Hippocampal formation (tissue), 2 donors: ENCODE measurements at places on chromosomes 5 and 9.
A peak's percentile ranks its signal among the peaks of the same experiment; 100 is the strongest.

GRCh38 chr5:43033841-43034590 lies 6.1 kb downstream of the ANXA2R start:
- no peak for DNase-seq

GRCh38 chr5:52148679-52149078 lies 639.0 kb upstream of the ITGA1 start:
- no peak for DNase-seq

GRCh38 chr5:107126341-107126740 lies 544.4 kb downstream of the EFNA5 start:
- no peak for DNase-seq

- no peak for DNase-seq
Measured at GRCh38 chr5:155953335-155953734, 373.6 kb upstream of the SGCD start.

GRCh38 chr5:10999714-11000113 lies 238.7 kb upstream of the DAP start:
- DNase-seq, result no peak

GRCh38 chr5:103674739-103675138 lies 112.2 kb upstream of the NUDT12 start:
- no peak for DNase-seq

DNA sequence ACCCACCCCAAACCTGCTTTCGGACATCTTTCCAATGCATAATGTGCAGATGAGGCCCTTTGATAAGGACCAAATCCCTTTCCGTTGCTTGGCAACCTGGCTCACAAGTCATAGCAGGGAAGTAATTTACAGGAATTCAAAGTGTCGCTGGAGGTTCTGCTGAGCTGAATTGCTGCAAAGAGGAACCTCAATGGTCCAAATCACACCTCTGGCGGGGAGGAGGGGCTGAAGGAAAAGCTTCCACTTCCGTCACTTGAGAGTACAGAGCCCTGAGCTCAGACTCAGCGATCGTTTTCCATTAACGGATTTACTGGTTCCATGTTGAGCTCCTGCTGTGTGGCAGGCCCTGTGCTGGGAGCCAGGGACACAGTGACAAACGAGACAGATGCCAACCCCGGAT lies 99.3 kb downstream of the KCNIP1 start:
- DNase-seq, result no peak

- DNase-seq, result no peak
Measured at GRCh38 chr5:74310386-74310785, 330.1 kb downstream of the ENC1 start.

DNA sequence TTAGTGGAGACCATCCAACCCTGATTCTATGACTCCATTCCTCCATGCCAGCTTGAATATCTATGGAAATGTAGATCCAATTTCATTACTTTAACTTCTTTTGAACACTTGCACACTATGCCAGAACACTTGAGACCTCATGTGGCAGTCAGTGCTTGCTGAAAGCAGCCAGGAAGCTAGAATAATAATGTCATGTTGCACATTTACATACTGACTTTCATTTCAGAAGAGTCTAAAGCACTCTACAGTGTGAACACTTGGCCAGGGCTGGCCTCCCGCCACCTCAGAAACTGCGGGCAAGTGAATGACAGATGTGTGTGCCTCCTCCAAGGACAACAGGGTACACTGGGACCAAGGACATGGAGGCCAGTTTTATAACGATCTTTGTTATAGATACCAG lies 97.3 kb downstream of the SLF1 start:
- DNase-seq, result no peak

- peak; percentile 84 for DNase-seq
Measured at GRCh38 chr5:134466241-134467069, 54.8 kb upstream of the CDKN2AIPNL start.

DNA sequence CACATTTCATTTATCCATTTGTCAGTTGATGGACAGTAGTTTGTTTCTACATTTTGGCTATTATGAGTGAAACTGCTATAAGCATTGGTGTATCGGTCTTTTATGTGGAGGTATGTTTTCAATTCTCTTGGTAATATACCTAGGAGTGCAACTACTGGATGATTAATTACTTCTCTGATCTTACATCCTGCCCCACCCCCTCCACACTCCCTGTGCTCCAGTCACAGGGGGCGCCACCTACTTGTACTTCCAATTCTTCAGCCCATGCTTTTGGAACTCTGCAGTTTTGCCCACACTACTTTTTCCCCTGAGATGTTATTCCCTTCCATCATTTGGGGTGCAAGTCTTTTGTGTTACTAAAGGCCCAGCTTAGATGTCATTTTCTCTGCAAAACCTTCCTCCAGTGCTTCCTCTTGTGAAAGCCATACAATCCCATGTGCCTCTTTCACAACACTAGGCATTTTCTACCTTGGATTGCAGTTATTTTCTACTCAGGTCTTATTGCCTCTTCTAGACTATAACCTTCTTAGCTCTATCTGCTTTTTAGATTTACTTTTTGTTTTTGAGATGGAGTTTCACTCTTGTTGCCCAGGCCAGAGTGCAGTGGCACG lies 42.1 kb downstream of the SEC61B start:
- DNase-seq, result no peak

DNA sequence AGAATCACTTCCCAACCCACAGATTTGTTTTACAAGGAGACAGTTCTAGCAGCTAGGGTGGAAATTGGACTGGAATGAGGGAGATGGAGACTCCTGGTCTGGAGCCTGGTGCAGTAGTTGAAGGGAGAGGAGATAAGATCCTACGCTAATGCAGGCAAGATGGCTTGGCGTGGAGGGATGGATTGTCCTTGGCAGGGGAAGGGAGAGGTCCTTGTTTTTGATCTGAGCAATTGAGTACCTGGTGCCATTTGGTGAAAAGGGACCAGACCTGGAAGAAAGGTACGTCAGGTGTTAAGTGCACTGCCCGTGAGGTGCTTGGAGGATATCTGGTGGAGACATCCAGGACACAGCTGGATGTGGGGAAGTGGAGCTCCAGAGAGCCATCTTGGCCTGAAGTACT lies 35.7 kb downstream of the ANGPTL2 start:
- DNase-seq, result no peak

GRCh38 chr5:156407251-156407650 lies 80.3 kb downstream of the SGCD start:
- DNase-seq, result no peak

GRCh38 chr9:90770927-90771326 lies 30.7 kb upstream of the SYK start:
- no peak for DNase-seq

DNA sequence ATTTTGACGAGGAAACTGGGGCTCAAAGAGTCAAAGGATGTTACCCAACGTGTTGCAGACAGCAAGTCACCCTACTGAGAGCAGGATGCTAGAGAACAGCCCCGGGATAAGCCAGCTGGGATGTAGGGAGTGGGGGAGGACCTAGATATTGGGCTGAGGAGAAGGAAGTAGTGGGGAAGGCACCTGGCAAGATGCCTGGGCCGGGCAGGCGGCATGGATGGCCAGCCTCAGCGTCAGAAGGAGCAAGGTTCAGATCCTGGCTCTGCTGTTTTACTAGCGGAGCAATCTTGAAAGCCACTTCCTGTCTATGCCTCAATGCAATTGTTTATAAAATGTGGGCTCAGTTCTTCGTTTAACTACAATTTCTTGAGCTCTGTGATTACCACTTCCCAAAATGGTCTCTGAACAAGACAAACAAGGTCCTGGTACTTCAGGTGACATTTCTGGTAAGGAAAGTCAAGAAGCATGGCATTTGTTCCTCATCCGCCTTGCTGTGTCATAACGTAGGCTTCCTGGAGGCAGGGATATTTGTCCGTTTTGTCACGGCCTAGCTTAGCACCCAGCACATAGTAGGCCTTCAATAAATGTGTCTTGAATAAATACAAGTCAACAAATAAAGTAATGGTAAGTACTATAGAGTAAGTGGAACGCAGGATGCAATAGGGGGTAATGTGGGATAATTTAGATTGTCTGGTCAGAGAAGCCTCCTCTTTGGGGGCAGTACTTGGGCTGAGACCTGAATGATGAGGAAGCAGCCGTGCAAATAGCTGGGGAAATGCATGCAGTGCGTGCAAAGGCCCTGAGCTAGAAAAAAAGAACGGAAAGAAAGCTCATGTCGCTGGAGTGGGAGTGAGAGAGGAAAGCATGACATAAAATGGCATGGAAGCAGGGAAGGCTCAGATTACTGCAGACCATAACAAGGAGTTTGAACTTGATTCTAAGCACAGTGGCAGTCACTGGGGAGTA lies 70.5 kb downstream of the SMIM23 start:
- no peak for DNase-seq

- no peak for DNase-seq
Measured at GRCh38 chr5:169765176-169765996, 128.3 kb downstream of the DOCK2 start.

- no peak for DNase-seq
Measured at GRCh38 chr5:178213748-178214151, 9.4 kb downstream of the HNRNPAB start.

- no peak for DNase-seq
Measured at GRCh38 chr5:124459984-124460383, 286.5 kb downstream of the ZNF608 start.

DNA sequence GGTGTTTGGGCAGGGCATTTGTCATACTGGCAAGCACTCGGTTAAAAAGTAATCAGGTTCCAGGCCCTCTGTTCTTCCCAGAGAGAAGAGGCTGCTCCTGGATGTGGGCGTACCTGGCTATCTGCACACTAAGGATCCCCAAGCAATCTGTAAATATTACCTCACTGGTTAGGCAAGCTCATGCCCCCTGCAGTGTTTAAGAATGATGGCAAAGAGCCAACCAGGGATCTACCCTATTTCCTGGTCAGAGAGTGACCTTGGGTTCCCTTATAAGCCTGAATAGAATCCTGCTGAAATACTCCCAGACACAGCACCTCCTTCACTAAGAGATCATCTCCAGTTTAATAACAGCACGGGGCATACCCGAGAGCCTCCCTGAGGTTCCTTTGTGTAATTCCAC lies 181.2 kb downstream of the PIK3R1 start:
- no peak for DNase-seq

DNA sequence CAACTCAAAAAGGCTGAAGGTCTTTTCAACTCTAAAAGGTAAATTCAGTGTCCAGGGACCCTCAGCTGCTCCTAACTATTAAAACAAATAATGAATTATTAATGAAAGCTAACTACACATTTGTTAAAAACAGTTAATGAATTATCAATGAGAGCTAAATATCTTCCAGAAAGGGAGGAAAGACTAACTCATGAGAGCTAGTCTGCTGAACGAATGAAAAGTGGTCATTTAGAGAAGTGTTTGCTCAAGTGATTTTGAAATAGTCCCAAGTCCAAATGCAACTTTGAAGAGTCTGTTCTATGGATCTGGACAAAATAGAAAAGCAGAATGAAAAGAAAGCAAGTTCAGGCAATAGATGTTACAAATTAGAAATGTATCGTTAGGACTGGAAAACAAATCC lies 133.9 kb upstream of the SPEF2 start:
- DNase-seq, result no peak

DNA sequence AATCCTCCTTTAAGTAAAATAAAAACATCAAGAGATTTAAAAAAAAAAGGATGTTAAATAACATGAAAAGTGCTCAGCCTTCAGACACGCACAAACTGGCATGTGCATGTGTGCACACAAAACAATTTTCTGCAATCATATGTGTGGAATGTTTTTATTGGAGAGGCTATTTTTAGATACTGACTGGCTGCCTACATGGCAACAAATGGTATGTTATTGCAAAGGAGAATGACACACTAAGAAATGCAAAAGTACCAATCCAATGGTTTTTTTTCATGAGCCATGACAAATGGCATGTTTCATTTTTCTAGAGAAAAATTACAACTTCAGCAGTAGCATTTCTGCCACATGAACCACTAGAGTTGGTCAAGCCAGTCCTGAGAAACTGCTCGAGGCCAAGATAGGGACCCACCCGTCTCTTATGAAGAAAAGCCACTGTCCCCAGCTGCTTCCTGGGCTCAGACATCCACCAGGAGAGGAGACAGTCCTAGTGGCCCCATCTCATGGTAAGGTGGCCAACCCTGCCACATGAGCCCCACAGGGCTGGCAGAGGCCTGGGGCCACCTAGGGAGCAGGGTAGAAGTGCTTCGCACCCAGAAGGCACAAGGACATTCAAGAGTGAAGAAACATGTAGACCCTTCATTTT lies 116.4 kb downstream of the MYO10 start:
- no peak for DNase-seq

DNA sequence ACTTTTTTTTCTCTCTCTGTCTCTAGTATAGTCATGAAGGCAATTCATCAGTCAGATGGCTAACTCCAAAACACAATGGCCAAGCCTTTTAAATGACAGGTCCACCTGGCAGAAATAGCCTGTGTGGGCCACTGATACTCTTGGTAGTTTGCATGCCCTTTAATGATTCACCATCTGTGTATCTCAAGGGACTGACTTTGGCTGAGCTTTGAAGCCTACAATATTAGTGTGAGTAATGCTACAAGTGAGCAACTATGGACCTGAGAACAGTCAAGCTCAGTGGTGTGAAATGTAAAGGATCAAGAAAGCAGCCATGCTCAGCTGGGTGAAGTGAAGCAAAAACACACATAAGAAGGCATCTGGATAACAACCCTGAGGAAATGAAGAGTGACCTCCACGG lies 506.9 kb downstream of the TLE1 start:
- no peak for DNase-seq

DNA sequence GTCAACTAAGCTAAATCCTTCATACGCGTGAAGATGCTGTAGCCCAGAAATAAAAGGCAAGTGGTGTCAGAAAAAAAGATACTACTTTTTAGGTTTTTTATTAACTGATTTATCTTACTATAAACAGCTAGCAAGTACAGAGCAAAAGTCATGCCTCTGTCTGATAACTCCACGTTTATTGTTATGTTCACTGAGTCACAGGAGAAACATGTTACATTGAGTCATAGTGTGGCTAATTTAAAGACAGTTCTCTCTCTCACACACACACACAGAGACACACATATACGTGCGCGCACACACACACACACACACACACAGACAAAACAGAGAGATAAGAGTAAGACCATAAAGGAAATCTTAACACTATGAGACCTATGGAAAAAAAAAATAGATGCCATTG lies 770.0 kb upstream of the CDH10 start:
- no peak for DNase-seq

- DNase-seq, result no peak
Measured at GRCh38 chr9:90698871-90699440, 56.3 kb upstream of the DIRAS2 start.

- no peak for DNase-seq
Measured at GRCh38 chr5:83518319-83519061, 46.9 kb downstream of the VCAN start.

GRCh38 chr5:141878186-141878710 lies at the start of gene PCDH1:
PCDH1 (minus strand) TSS chr5:141878410; CDS start chr5:141878262, 148 bp downstream.
- peak; percentile 81 for DNase-seq

DNA sequence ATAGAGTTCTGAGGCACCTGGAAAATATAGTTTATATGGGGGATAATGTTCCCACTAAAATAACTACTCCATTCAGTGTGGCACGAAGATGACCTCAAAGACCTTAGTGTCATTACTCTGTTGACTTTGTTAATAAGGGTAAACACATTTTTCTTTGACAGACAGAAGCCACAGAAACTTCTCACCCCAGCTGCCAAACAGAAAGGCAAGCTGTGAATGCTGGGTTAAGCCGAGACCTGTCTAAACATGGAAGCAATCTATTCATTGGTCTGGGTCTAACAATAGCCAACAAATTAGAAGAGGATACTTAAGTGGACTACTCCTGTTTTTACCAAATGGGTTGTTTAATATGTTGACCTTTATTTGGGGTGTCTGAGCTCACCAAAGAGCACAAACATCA lies 171.4 kb downstream of the TLE1 start:
- no peak for DNase-seq

- peak; percentile 15 for DNase-seq
Measured at GRCh38 chr9:127873223-127873691, 4.2 kb downstream of the AK1 start.
